ENCODE measurements at places on chromosomes 7 and 10.

GRCh38 chr7:1758028-1758858 is 88.2 kb downstream of the ELFN1 start:
- DNase-seq = no peak

DNA sequence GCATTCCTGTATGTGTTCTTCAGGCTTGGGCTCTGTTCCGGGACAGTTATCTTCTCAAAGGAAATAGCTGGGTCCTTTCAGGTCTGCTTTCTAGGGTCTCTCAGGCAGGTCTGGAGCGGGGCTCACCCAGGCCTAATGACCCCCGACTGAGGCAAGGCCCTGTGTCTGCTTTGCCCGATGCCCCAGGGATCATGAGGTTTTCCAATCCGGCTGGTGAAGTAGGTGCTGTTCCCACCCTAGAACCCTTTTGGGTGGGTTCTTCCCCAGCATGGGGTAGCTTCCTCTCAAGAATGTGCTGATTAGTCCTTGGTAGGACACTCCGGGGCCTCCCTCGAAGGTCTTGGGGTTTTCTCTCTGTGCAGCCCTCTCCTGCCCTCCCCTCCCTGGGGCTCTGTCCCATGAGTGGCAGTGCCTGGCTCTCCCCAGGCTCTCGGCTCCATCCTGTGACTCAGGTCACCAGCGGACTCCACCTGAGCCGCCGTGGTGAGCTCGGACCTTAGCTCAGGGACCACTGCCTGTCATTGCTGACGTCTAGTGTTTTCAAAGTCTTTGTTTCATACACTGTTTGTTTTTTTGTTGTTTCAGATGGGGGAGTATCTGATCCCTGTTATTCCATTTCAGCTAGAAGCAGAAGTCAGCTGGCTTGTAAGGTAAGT is 71.0 kb upstream of the NKX6-2 start:
- no peak for DNase-seq

- no peak for DNase-seq
Observed at GRCh38 chr10:12389154-12389734, 39.9 kb downstream of the CAMK1D start.

DNA sequence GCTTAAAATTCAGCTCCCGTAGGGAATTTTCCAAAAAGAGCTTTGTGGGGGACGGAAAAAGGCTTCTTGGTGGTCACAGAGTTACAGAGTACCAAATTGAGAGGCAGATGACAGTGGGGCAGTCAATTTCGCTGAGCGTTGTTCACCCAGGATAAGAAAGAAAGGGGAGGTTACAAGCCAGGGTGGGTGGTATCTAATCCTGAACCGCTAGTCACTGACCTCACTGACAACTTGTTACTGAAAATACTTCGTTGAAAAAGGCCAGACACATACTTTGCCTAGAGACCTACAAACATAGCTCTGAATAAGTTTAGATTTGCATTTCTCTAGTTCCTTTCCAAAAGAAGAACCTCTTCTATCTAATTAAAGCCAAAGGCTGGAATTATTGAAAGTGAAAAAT is at the start of gene CTNNA3:
Gene CTNNA3 (minus strand): TSS at position 167 of the 400 bp plus-strand sequence.
- DNase-seq = no peak

- no peak for DNase-seq
Observed at GRCh38 chr7:2969398-2970306, 74.0 kb downstream of the CARD11 start.

DNA sequence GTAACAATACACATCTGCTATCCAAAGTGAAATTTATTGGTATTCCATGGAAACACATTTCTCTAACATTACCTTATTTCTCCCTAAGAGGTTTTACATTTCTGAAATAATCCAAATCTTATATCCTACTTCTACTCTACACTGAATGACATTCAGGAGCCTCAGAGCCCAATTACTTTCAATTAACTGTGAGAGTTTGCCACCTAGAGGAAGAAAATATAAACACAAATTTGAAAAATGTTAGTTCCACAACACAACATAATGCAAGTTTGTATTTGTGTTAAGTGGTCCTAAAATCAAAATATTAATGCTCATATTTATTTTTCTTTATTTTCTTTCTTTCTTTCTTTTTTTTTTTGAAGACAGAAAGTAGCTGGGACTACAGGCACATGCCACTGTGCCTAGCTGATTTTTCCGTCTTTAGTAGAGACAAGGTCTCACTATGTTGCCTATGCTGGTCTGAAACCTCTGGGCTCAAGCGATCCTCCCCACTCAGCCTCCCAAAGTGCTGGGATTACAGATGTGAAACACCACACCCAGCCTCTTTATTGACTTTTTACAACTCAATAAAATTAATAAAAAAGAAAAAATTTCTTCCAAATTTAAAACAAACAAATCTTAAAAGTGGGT is 46.0 kb downstream of the ATAD1 start:
- no peak for DNase-seq

- DNase-seq = no peak
Observed at GRCh38 chr10:131736321-131736980, 164.4 kb upstream of the PPP2R2D start.

DNA sequence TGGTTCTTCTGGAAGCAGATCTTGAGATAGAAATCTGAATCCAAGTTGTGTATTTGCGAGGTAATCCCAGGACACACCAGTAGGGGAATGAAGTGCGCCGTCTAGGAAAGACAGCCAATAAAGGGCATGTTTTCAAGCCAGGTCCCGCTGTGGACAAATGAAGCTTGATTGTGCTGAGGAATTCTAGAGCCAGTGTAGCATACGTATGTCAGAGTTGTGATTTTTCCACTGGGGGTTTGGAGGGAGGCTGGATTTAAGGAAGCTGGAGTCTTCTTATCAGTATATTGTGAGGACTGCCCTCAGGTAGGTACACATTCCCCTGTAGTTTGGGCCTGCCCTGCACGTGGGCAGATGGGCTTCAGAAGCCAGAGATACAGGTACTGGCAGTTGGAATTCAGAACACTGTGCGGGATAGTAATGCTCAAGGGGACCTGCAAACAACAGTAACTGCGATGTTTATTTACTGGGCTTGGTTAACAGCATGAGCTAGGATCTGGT is 50.9 kb downstream of the GALNT11 start:
- DNase-seq = no peak

DNA sequence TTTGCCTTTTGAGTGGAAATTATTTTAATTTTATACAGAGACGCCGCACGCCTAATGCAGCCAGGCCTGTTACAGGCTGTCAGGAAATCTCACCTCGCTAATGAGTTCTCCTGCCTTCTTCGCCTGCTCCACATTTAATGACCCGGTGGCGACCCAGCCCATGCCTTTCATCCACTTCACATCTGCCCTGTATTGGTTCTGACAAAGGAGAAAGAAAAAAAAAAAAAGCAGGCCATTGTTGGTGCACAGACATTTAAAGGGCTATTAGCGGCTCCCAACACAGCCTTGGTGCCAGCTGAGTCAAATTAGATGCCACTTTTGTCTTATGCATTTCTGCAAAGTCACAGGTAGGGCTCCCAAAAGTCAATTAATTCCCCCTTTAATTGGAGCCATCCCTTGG is 43.3 kb downstream of the NRAP start:
- no peak for DNase-seq

DNA sequence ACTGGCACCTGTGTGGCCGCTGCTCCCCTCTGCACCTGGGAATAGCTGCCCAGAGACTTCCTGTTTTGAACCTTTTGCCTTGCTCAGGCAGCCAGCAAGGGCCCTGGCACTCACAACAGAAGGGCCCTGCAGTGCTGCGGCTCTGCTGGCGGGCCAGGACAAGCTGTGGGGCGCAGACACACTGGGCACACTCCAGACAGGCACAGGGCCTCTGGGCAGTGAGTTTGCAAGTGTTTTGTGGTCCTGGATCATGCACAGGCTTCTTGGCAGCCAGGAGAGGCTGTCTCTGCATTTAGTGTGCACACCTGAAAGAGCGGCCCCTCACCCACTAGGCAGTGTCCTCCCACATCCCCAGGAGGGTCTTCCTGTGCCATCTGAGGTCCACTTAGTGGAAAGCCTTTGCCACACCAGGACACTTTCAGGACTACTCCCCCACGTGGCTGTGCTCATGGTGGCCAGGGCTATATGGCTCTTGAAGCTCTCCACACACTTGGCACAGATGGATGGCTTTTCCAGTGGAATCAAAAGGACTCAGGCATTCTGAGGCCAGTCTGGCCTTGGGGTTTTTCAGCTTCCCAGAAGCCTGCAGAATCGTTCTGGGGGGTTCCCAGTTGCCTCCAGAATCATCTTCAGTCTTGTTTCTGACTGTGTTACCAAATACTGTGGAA is 5.0 kb upstream of the ATP6V0E2 start:
- DNase-seq = no peak

DNA sequence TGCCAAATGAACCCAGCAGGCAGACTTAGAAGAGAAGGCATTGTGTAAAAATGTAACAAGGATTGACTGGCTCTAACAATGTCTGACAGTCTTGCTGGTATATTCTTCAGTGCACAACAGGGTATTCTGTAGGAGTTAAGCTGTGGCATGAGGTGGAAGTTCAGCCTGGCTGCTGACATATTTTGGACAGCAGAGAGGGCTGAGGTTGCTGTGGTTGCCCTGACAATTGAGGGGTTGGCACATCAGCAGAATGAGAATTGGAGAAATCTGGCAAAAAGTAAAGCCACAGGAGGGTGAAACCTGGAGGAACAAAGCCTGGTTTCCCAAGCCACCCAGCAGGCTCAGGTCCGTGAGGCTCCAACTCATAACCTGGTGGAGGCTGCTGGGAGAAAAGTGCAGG is 220.2 kb downstream of the JAZF1 start:
- no peak for DNase-seq

GRCh38 chr7:25495342-25496250 is 267.3 kb upstream of the NPVF start:
- no peak for DNase-seq

DNA sequence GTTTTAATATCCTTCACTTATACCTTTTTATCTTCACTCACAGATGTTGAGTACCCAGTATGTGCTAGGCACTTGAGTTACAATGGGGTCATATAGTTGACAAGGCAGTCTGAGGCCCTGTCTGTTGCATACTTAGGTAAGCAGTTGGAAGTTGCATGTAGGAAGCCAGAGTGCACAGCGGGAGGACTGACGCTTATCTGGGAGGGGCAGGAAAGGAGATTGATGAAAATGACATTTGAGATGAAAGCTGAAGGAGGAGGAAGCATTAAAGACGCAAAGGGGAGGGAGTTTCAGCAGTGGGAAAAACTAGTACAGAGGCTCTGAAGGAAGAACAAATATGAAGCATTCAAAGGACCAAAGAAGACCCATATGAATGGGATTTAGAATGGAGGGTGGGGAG is 266.2 kb downstream of the HTR7 start:
- DNase-seq = no peak

- DNase-seq = no peak
Observed at GRCh38 chr7:123289200-123289599, 89.4 kb upstream of the SLC13A1 start.
